ENCODE measurements at places on chromosomes 12 and 14.

- DNase-seq, result no peak
These were observed 21.1 kb downstream of the ENTPD5 start for GRCh38 chr14:73997944-73998447.

DNA sequence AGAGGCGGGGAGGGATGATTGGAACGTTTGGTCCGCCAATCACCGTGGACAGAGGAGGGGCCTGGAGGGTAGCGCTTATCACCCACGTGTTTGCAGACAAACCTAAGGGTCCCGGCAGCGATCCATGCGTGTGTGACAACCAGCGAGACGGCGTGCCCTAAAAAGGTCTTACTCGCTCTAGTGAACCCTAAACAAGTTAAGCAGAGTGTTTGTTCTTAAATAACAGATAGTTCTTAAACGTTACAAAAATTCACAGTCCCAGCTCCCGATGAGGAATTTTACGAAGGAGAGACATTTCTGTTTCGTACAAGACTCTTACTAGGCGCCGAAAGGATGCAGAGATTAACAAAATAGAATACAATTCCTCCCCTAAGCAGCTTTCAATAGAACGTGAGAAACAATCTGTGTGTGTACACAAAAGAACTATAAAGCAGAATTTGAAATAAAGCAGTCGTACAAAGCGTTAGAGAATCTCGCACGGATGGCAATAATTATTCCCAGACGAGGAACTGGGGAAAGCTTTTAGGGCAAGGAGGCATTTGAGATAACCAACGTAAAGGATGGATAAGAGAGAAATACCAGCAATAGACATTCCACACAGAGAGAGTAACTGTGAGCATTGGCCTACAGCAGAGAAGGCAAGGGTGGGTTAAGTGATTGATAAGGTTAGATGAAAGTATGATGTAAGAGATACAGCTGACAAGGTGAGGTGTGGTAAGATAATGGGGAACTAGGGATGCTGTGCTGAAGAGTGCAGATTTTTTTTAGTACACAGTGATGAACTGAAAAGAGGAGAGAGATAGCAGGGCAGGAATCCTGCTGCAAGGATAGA, 831 bp upstream of the RPS6KA5 start:
- no peak for DNase-seq

- DNase-seq, result no peak
These were observed 289.1 kb downstream of the GRIN2B start for GRCh38 chr12:13692332-13692731.

DNA sequence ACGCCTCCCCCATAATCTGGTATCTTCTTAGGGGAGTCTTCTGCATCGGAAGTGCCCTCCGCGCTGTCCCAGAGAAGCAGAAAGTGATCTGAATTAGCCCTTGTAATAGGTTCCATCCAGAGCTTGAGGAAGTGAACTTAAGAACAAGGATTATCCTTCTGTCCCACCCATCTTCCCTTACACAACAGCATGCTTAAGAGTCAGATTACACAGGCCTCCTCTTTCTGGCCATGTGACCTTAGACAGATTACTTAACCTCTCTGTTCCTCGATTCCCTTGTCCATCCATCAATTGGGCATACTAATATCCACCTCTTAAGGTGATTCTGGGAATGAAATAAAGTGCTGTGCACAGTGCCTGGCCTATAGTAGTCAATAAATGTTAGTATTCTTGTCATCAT, 11.4 kb downstream of the CABP1 start:
- DNase-seq, result no peak

DNA sequence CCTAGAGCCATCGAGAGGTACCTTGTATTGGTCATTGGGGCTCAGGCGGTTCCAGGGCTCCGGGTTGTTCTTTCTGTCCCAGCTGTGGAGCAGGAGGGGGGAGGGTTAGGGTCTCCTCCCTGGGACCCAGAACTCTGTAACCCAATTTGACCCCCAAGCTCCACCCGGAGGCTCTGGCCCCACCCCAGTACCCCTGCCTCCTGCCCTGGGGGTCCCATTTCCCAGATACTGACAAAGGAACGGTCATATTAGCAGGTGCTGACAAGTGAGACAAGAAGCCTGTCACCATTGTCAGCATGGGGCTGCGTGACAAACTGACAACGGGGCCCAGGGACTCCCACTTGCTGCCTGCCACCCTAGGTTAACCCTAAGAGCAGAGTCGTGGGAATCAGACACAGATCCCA, 6.2 kb downstream of the SHMT2 start:
- DNase-seq, result no peak

DNA sequence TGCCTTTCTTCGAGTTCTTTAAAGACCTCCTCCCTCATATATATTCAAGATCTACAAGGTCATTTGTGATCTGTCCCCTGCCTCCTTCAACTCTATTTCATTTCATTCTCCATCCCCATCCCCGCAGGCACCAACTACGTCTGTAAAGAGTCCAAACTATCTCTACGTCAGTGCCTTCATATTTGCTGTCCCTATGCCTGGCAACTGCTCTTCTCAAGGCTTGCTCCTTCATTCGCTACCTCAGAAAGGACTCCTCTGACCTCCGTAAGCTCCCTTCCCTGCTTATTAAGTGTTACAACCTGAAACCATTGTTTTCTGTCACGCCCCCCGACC, 650 bp downstream of the LLPH start:
- DNase-seq, result peak; percentile 34

DNA sequence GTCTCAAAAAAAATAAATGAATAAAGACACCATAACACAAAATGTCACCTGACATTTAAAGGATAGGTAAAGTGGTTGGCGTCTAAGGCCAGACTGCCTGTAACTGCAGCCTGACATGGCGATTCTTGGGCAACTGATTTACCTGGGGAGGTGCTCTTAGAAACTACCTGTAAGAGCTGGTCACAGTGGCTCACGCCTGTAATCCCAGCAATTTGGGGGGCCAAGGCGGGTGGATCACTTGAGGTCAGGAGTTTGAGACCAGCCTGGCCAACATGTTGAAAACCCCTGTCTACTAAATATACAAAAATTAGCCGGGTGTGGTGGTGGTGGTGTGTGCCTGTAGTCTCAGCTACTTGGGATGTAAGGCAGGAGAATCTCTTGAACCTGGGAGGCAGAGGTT, 8.4 kb downstream of the RPL6 start:
- no peak for DNase-seq

- DNase-seq, result no peak
These were observed 1.6 kb upstream of the NFATC4 start for GRCh38 chr14:24366413-24366720.

DNA sequence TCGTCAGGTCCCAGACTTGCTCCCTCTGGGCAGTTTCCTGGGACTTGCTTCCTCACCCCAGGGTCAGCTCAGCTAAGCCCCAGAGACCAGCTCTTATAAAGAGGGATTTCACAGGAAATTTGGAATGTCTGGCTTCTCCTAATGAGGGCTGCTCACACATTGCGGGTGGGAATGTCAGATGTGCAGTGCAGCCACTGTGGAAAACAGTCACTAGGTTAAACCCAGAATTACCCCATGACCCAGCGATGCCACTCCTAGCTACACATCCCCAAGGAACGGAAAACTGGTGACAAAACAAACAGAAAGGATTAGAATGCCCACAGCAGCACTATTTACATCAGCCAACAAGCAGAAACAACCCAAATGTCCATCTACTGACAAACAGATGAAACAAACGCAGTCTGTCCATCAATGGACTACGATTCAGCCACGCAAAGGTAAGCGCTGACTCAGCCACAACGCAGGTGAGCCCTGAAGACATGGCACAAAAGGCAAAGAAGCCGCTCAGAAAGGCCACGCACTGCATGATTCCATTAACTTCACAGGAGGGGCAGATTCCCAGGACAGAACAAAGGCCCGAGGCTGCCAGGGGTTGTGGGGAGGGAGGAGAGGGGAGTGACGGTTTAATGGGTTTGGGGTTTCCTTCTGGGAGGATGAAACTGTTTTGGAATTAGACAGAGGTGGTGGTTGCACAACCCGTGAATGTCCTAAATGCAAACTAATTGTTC, 63.0 kb downstream of the NCOR2 start:
- DNase-seq, result no peak

- DNase-seq, result no peak
These were observed 18.4 kb downstream of the CMKLR1 start for GRCh38 chr12:108320507-108321293.

GRCh38 chr12:66025477-66025876, 105.1 kb downstream of the LLPH start:
- no peak for DNase-seq

GRCh38 chr12:115394496-115395220, 710.7 kb upstream of the TBX3 start:
- peak; percentile 9 for DNase-seq

DNA sequence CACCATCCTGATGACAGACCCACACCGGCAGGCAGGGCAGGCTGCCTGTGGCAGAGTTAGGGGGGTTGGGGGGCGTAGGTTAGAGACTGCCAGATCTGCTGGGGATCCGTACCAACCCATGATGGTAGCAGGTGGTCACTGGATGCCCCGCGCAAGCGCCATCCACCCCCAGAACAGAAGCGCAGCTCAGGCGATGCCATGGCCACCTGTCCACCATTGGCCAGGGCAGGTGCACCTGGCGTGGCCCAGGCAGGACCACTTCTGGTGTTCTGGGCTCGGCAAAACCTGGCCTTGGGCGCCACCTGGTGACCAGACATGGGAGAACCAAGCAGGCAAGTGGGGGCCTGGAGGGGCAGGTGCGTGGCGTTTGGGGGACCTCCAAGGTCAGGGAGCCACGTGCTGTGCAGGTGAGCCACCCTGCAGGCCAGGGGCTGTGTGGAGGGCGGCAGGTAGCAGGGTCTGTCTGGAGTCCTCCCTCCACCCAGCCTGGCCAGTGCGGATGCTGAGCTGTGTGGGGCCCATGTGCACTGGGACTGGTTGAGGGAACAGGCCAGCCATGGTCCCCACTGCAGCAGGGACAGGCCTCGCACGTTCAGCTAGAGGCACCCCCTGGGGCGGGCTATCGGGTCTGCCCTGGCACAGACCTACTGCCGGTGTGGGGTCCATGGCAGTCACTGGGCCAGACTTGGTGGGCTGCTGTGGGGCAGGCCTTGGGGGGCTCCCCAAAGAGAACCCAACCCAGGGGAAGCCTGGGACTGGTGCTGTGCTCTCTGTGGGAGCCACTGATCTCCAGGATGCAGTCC, 15.6 kb downstream of the BAG5 start:
- DNase-seq, result peak; percentile 65

DNA sequence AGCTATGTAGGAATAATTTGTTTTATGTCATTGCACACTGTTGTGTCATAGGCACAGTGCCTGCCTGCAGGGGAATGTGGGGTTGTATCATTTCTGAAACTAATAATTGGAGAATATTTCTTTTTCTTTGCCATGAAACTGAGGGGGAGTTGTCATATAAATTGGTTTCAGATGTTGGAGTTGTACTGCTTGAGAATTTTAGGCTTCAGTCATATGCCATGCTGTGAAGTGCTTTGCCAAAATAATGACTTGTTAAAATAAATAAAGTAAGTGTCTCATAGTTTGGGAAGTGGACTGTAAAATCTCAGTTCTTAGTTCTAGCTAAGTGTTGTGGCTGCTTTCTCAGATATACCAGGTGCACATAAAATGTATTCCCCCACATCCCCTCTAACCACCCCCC, 116.8 kb downstream of the DAAM1 start:
- DNase-seq, result no peak

DNA sequence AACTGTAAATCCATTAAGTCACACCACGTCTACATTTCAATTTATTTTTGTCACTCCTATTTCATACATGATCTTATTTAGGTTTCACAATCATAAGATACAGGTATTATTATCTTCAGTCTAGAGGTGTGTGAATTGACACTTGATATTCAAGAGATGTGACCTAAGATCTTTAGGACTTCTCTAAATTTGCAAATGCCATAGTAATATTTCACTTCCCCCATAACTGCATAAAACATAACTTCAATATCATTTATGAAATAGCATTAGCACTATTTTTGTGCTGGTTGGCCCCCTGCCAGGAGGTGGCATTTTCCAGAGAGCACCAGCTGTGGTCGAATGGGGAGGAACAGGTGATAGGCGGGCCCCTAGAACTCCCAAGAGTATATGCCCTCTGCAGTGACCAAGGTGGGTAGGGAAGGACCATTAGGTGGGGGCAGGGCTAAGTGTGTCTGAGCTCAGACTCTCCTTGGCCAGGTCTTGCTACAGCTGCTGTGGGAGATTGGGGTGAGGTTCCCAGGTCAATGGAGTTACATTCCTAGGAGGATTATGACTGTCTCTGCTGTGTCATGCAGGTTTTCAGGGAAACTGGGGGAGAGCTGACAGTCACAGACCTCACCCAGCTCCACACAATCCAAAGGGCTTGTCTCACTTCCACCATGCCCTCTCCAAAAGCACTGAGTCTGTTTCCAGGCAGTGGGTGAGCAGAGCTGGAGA, 49.2 kb upstream of the ERGIC2 start:
- DNase-seq, result no peak

GRCh38 chr14:56650048-56650447, 70.5 kb downstream of the TMEM260 start:
- no peak for DNase-seq

- DNase-seq, result peak; percentile 87
These were observed 340.3 kb upstream of the RGS6 start for GRCh38 chr14:71591929-71592328.

- no peak for DNase-seq
These were observed 30.9 kb upstream of the SYNDIG1L start for GRCh38 chr14:74456684-74457564.

GRCh38 chr14:35320472-35320871, 28.3 kb downstream of the PSMA6 start:
- DNase-seq, result no peak

- DNase-seq, result peak; percentile 63
These were observed 9.0 kb downstream of the TPH2 start for GRCh38 chr12:71947645-71948105.

- DNase-seq, result no peak
These were observed 135.7 kb downstream of the RPAP3 start for GRCh38 chr12:47570151-47570550.

DNA sequence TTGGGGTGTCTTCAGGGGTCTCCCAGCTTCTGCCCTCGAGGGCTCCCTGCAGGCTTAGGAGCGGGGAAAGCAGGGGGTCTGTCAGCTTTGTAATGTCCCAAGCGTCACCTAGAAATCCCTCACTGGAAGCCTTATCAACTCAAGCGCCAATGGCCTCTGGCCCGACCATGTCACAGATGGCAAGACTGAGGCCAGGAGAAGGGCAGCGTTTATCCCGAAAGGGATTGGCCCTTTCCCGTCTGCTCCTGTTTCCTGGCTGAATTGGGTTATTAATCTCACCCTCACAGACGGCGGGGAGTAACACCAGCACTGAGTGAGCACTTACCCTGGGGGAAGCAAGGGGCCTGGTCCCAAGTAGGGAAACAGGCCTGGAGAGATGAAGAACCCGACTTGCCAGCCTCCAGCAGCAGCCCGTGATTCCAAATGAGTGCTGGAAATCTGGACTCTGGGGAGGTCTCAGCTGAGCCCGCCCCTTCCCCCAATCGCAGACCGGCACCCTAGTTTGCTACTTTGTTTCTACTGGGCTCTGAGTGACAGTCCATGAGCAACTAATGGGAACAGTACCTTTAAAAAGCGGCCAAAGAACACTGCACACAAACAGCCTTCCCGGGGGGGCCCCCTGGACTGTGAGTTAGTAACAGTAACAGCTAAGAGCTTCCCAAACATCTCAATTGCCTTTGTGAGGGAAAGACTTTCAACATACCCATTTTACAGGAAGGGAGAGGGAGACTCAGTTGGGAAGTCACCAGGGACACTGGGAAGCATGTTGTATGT, 2.1 kb upstream of the NCOR2 start:
- DNase-seq, result no peak

- DNase-seq, result peak; percentile 40
These were observed 23.6 kb upstream of the FERMT2 start for GRCh38 chr14:52974406-52974805.
